ENCODE measurements at places on chromosomes 5 and 9.
A peak's percentile ranks its signal among the peaks of the same experiment; 100 is the strongest.

- no peak for DNase-seq
These were observed 507.4 kb downstream of the RASEF start for GRCh38 chr9:82555431-82556051.

DNA sequence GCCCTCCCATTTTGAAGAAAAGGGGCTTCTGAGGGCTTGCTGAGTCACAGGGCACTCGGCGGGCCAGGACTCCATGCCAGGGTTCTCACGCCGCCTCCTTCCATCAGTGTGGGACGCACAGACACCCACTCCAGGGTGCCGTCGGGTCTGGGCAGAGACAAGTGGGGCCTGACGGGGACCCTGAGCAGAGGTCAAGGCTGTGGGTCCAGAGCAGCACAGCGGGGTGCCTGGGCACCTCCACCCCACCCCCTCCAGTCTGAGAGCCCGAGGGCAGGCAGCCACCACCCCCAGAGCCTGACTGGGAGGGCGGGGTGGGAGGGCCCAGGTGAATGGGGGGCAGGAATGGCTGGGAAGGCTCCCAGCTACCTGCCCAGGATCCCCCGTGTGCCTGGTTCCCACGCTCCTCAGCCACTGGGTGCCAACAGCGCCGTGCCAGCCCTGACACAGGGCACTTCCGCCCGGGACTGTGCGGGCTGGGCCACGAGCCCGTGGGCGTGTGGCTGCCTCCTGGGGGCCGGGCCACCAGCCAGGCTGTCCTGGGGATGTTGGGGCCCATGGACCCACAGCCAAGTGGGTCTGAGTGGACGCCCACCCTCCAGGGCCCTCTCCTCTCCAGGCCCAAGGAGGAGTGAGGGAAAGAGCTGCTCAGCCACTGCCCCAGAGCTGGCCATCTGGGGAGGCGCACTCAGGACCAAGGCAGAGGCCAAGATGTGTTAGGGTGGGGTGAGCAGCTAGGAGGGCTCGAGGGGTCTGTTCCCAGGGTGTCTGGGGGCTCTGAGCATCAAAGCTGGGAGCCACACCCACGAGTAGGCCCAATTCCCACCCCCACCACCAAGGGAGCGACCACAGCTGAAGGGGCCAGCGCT, 10.1 kb upstream of the NRARP start:
- no peak for DNase-seq

DNA sequence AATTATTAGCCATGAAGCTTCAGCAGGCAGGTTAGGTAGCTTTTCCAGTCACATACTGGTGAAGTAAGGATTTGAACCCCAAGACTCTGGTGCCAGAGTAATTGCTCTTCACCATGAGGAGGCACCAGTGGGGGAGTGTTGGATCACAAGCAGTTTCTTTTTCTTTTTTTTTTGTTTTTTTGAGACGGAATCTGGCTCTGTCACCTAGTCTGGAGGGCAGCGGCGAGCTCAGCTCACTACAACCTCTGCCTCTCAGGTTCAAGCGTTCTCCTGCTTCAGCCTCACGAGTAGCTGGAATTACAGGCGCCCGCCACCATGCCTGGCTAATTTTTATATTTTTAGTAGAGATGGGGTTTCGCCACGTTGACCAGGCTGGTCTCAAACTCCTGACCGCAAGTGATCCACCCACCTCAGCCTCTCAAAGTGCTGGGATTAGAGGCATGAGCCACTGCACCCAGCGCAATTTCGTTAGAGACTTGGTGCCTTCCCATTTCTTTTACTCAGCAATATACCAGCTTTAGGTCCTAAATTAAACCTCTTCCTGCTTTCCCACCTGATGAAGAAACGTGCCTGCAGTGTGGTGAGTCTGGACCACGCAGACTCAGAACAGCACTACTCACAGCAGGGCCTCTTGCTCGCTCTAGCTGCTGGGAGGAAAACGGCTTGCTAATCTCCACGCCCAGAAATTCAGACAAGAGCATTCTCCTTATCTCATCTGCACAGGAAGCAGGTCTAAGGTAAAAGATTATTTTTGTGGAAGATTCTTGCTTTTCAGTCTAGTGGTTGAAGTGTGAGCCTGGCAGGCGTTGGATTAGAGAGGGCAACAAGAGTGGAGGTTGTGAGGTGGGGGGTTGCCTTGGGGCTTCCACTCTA, at the start of gene S100Z:
Gene S100Z (plus strand): TSS at position 596 of the 873 bp plus-strand sequence. CDS start 25,346 bp downstream, outside the sequence.
- DNase-seq = peak; percentile 60

DNA sequence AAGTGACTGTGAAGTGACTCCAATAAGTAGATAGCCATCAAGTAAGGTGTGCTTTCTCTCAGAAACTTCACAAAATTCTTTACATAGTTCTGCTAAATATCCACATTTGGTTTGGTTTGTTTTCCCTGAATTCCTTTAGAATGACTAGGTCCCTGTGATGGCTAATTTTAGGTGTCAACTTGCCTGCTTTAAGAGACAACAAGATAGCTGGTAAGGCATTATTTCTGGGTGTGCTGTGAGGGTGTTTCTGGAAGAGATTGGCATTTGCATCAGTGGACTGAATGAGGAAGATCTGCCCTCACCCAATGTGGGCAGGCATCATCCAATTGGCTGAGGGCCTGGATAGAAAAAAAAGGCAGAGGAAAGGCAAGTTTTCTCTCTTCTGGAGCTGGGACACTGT, 8.3 kb upstream of the PTBP3 start:
- DNase-seq = no peak

GRCh38 chr5:121706686-121707085, 145.0 kb upstream of the FTMT start:
- DNase-seq = no peak

- no peak for DNase-seq
These were observed 8.7 kb downstream of the SNCB start for GRCh38 chr5:176621661-176622079.

DNA sequence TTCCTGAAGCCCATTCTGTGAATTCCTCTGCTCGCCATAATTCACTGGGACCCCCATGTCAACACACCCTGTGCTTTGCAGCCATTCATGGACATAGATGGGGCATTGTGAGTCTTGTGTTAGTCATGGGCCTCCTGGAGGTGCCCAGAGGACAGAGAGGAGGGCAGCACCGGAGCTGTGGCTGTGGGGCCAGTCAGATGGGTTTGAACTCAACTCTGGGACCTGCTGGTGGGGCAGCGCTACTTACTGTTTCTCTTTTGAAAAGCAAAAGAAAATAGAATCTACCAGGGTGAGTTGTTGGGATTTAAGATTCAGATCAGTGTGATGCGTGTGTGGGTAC, 11.3 kb upstream of the EXOC3 start:
- no peak for DNase-seq

GRCh38 chr9:13431692-13432091, 152.2 kb upstream of the MPDZ start:
- no peak for DNase-seq

GRCh38 chr5:127865273-127865672, 162.1 kb downstream of the CCDC192 start:
- DNase-seq = no peak

DNA sequence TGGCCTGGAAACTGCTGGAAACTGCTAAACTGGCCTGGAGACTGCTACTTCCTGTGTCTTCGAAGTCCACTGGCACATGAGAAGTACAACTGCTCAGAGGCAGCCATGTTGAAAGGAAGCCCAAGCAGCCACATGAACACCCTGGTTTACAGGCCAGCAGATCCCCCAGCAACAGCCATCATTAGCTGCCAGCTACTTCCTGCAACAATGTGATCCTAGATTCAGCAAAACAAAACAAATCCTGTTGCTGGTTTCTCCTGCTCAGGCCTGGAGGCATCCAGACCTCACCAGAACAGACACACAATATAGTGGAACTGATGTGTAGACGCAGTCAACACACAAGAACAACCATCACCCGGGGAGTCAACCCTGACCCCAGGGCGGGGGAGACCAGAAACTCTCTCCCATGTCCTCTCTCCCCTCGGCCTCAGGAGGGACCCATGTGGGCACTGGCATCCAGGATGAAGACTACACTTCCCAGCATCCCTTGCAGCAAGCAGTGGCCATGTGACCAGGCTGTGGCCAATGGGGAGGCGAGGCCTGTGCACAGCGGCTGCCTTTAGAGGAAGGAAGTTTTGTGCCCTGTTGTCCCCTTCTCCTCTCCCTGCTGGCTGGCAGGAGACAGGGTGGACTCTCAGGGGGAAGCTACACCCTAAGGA, 9.2 kb upstream of the LCN15 start:
- DNase-seq = no peak

DNA sequence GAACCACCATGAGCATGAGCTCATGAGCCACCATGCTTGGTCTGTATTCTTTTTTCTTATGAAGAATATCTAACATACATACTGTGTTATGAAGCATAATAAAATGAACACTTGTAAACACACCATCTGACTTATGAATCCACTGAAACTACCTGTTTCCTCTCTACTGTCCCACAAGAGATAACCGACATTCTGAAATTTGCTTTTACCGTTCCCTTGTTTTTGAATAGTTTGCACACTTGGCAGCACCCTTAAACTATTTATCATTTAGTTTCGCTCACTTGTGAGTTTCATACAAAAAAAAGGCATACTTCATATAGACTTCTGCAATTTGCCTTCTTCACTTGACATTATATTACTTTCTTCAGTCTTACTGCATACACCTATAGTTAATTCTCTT, 8.9 kb downstream of the LARS1 start:
- DNase-seq = no peak

- DNase-seq = no peak
These were observed 1.1 kb upstream of the PROB1 start for GRCh38 chr5:139395844-139396640.

GRCh38 chr9:27247756-27248155, 49.2 kb downstream of the EQTN start:
- DNase-seq = no peak

DNA sequence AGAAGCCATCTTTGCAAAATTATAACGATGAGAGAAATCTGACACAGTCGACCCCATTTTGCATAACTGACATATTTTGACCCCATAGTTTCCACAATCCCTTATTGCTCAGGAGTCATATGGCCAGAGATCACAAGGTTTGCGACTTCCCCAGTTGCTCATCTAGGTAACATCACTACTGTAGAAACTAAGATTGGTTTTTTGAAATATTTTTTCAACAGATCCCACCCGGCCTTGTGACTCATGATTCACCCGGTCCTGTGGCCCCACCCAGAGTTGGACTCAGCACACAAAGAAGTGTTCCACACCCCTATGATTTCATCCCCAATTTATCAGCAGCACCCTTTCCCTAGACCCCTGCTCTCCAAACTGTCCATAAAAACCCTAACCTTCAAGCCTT, 50.2 kb downstream of the TIMD4 start:
- DNase-seq = no peak

DNA sequence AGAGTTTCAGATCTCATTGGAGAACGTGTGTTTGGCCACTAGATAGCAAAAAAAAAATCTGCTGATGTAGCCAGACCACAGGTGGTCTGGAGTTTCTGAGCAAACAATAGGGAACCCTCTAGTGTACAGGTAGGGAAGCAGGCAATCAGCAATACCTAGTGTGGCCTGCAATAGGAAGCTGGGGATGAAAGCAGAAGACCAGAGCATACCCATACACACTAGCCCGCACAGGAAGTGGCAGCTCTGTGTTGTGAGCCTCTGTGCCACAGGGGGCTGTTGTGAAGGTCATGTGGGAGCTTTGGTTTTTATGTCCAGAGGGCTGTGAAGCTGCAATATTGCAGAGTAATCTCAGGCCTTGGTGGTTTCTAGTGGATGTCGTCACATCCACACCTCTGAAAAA, 81.2 kb downstream of the MTAP start:
- DNase-seq = no peak

DNA sequence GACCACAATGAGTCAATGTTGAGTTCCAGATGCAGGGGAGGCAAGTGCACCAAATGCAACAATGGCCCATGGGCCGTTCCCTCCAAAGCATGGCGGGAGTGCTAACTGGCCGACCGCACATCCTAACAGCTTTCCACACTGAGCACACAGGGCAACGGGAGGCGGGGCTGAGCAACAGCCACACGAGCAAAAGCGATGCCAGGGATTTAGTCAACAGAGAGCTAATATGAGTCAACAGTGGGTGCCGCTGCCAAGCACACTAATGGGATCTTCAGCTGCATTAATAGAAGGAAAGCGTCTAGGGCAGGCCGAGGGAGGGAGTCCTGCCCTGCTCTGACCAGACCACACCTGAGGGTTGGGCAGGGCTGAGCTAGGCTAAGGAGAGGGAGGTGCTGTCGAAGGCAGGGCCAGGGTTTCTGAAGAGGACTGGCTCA, 4.6 kb downstream of the EPB41L4B start:
- no peak for DNase-seq

GRCh38 chr5:173888473-173889131, 453 bp downstream of the CPEB4 start:
- DNase-seq = no peak

DNA sequence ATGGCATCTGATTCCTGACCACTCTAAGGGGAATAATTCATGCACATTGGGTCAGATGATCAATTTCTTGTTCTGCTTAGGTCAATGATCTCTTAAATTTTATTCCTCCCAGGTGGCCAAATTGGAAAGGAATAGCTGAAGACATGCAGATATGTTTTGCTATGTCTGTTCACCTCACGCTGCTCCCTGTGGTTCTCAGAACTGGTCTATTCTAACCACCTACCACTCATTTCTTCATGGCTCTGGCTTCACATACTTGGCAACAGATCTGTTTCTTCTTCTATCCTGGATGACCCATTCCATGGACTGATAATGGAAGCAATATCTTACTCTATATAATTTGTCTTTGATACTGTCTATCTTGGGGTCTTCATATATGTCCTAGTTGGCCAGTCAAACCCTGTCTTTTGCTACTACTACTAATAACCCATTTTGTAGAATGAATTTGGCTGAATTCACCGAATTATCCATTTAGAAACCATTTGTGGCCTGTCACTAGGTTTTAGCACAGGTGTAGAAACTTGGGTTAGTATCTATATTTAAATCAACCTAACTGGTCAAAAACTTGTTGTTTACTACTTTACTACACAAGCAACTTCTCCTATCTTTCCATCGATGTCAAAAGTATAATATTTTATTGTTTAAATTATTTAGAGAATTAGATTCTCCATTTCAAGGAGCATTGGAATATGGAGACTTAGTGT, 650.9 kb downstream of the TLE4 start:
- DNase-seq = no peak

- DNase-seq = no peak
These were observed 870.7 kb upstream of the CDH10 start for GRCh38 chr5:25515525-25515924.

GRCh38 chr9:27160636-27161035, 51.6 kb downstream of the TEK start:
- DNase-seq = no peak

- DNase-seq = no peak
These were observed 347.2 kb upstream of the MEF2C start for GRCh38 chr5:89230178-89230577.

DNA sequence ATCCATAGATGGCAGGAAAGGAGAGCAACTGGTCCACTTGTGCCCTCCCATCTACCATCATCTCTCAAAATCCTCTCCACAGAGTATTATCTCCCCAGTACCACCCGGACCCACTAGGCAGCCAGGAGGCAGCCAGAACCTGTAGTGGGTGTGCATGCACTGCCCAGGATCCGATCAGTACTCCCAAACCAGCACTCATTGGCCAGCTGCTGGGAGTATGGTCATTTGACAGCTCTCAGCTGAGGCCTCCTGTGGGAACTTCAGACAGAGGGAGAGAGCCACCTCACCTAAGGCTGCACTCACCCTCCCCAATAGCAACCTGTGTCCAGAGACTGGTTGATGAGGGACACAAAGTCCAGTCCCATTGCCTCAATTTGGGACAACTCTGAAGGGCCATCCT, 286.0 kb downstream of the TRIM36 start:
- DNase-seq = no peak
